ENCODE measurements at places on chromosomes 6 and 20.

DNA sequence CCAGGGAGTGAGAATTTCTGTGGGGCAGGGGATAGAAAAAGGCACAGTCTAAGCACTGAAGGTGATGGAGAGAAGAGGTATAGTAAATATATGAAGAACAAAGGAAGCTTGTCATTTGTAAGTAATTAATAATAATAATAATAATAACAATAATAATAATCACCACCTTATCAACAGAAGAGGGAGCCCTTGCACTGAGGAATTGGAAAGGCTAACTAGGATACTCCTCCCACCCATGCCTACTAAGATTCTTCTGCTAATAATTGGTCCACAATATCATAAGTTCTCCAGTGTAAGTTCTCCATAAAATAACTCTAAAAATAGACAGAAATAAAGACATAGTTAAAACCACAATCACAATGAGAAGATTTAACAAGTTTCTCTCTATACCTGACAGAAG is 912 bp upstream of the OR12D3 start:
- no peak for DNase-seq

DNA sequence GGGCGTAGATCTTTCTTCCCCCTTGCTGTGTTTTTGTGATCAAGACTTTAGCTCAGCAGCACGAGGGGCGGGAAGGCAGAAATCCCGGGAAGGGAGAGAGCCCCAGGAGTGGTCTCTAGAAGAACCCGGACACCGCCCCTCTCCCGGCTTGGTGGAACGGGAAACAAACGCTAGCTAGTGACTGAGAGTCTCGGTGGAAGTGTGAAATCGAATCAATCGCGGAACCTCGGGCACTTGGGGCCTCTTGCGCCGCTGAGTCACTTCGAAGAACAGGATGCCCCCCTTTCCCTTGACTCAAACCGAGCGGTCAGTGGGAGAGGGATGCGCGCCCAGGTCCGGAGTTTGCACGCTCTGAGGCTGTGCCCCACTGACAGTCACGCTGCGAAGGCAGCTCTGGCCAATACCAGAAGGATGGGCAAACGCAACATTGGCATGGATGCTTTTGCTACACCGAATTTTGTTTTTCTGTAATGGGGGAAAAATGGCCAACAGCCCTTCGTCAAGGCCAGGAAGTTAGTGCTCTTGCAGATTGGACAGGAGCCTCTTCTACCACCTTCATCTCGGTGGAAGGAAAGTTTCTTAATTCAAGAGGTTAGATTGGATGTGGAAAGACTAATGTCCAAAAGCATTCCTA is 1.6 kb upstream of the OLIG3 start:
- no peak for DNase-seq

DNA sequence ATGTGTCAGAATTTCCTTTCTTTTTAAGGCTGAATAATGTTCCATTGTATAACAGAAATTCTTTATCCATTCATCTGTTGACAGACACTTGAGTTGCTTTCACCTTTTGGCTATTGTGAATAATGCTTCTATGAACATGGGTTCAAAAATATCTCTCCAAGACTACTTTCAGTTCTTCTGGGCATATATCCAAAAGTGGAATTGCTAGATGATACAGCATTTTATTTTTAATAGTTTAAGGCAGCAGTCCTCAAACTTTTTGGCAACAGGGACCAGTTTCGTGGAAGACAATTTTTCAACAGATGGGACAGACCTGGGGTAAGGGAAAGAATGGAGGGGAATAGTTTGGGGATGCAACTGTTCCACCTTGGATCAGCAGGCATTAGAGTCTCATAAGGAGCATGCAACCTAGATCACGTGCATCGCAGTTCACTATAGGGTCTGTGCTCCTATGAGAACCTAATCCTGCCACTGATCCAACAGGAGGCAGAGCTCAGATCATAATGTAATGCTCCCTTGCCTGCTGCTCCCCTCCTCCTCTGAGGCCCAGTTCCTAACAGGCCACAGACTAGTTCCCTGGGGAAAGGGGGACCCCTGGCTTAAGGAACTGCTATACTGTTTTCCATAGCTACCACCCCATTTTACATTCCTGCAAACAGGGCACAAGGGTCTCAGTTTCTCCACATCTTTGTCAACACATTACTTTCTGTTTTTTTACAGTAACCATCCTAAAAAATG is 239.9 kb upstream of the RNF217 start:
- no peak for DNase-seq

- no peak for DNase-seq
Observed at GRCh38 chr20:10329387-10330005, 104.5 kb downstream of the MKKS start.

DNA sequence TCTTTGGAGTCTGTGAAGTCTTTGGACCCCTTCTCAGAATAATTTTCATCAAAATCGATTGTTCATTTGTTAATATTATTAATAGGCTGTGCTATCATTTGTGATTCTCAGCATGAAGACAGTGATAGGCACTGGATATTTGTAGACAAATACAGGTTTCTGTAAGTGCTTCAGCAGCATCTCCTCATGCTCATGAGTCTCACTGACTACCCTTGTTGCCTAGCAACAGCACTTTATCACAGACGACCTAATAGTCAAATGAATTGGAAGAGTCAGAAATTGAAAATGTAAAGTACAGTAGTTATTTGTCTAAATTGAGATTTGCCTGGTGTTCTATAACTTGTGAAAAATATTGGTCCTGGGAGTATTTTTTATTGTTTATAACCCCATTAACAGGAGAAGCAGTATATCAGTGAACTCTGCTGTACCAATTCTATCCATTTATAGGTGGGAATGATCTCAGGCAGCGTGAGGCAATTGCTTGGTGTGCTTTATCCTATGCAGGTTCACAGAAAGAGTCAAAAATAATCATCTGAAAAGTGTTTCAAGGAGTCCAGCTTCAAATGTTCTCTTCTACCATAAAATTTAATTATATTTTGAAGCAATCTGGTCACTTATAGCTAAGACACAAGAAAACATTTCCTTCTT is 684.6 kb downstream of the RFPL4B start:
- DNase-seq, result no peak

- no peak for DNase-seq
Observed at GRCh38 chr6:6332811-6333244, 12.4 kb upstream of the F13A1 start.

GRCh38 chr20:2751347-2751877 is 49.0 kb downstream of the CPXM1 start:
- no peak for DNase-seq

DNA sequence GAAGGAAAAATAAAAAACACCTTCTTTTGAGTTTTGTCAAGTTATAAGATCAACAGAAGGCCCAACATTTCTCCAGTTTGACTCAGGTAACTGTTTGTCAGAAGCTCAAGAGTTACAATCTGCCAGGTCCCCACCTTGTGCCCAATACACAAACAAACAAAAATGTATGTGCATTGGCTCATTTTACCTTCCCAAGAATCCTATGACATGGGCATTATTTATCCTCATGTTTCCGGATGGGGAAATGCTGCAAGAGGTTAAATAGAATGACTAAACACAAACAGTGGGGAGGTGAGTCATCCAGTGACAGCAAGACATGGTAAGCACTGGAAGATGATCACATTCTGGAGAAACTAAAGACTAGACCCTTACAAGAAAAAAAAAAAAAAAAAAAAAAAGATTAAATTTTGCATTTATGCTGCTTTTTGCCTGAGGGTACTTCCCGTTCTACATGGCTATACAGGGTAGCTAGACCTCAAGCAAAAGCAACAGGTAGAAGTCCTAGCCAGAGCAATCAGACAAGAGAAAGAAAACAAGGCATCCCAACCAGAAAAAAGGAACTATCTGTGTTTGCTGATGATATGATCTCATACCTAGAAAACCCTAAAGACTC is 23.6 kb upstream of the ANKRD60 start:
- no peak for DNase-seq

GRCh38 chr6:117444600-117444999 is 18.9 kb upstream of the ROS1 start:
- DNase-seq, result no peak

GRCh38 chr20:10720565-10720964 is 46.8 kb upstream of the JAG1 start:
- no peak for DNase-seq

GRCh38 chr6:153956808-153957207 is 82.2 kb upstream of the OPRM1 start:
- DNase-seq, result no peak

GRCh38 chr6:47478233-47479139 is 897 bp downstream of the CD2AP start:
- DNase-seq, result no peak

- DNase-seq, result peak; percentile 12
Observed at GRCh38 chr6:143449714-143450452, 612 bp downstream of the ADAT2 start.

DNA sequence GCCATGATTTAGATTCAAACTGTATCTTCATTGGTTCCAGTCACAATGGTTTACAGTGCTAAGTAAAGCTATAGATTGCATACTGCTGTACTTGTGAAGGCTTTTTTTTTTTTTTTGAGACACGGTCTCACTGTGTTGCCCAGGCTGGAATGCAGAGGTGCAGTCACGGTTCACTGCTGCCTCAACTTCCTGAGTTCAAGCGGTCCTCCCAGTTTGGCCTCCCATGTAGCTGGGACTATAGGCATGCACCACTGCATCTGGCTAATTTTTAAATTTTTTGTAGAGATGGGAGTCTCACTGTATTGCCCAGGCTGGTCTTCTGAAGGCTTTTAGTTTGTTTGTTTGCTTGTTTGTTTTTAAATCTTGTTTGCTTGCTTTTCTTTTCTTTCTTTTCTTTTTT is 24.9 kb downstream of the ITCH start:
- no peak for DNase-seq

DNA sequence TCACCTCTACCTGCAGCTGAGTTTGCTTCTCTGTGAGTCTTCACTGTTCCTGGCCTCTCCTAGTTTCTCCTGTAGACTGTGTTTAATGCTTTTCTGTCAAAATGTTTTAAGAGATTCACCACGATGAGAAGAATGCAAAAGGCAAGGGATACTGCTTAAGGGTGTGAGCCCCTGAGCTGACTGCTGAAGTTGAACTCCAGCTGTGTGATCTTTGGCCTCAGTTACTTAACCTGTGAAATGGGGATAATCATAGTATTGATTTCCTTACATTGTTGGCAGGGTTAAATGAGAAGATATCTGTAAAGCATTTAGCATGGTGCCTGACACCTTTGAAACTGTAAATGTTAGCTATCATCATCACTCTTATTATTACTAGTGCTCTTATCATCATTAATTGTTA is 230.2 kb upstream of the MYLIP start:
- DNase-seq, result no peak

DNA sequence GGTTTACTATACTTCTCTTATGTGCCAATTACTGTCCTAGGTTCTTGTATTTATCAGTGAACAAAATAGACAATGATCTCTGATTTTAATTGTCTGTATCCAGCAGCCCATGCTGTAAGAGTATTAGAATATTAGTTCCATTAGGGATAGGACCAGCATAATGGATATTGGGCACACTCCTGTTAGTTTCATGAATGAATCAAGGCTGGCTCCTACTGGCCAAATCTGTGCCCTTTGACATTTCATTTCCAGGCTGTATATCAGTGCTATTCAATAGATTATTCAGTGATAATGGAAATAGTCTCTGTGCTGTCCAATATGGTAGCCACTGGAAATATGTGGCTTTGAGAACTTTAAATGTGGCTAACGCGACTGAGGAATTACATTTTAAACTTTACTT is 1007.9 kb upstream of the FLRT3 start:
- DNase-seq, result no peak

DNA sequence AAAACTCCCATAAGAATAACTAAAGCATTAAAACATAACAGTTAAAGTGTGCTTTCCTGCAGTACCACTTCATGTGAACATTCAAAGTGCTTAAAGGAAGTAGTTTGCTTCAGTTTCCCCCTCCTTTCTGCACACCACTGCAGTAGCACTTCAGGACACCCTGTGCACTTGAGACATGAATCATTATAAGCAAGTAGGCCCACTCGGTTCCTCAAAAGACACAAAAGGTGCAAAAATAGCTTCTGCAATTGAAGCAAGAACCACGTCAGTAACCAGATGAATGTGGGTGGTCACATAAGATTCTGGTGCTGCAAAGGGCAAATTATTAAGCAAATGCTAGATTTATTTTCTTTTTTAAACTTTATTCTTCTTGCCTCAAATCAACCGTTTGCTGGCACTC is 160.6 kb downstream of the HIVEP2 start:
- DNase-seq, result no peak

DNA sequence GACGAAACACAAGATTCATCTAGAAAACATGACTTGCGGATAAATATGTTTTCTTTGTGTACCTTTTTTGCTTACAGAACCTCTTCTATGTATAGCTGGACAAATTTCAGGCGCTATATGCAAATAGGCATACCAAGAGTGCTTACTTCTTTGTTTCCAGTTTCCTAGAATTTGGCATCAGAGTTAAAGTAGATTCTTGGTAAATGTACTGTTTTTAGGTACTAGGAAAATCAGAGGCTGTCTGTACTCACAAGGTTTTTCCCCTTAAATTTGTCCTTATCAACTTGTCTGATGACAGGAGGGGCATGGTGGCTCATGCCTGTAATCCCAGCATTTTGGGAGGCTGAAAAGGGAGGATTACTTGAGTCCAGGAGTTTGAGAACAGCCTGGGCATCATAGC is 124.9 kb upstream of the TMEM170B start:
- no peak for DNase-seq

- DNase-seq, result no peak
Observed at GRCh38 chr6:155223646-155224451, 40.0 kb upstream of the CLDN20 start.

DNA sequence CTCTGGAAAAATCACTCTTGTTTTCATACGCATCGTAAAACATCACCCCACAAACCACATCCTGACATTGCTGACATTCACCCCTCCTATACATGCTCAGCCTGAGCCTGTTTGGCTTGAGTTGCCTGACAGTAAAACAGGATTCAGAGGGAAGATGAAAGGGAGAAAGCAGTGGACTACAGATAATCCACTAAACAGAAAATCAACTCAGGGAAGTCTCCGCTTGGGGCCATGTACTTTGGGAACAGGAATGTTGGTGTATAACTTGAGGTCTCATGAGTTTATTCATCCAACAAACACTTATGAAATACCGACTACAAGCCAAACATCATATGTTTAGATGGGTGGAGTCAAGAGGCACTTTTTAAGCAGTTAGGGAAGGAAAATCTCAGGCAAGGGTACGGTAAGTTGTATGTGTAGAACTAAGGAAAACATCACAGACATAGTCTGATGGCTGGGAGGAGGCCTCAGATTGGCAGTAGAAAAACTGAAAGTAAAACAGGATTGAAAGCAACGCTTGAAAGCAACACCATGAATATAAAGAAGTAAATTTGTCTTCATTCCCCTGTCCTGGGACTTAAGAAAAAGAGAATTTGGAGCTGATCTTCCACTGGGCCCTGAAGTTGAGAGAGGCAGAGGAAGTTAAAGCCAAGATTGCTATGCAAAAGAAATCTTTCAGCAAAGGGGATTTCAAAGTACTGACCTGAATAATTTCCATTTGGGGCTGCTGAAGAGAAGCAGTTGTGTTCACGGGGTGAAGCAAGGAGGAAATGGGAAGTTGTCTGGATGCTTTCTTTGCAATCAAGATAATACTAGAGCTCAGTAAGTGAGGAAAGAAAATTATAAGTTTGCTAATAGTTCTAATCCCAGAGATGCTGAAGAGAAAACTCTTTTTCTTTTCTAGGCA is 28.8 kb downstream of the PDE7B start:
- no peak for DNase-seq
